HCEC 1CT (cell line): ENCODE measurements at places on chromosomes 11 and 22.

GRCh38 chr11:131770801-131771200 lies 400.4 kb downstream of the NTM start:
- peak; percentile 47 for DNase-seq

- no peak for DNase-seq
Measured at GRCh38 chr11:61720597-61720996, 31.8 kb upstream of the MYRF start.

GRCh38 chr11:134573857-134574256 lies 161.8 kb upstream of the B3GAT1 start:
- DNase-seq = no peak

GRCh38 chr22:37545703-37546436 lies 14.4 kb upstream of the CDC42EP1 start:
- peak; percentile 97 for DNase-seq

DNA sequence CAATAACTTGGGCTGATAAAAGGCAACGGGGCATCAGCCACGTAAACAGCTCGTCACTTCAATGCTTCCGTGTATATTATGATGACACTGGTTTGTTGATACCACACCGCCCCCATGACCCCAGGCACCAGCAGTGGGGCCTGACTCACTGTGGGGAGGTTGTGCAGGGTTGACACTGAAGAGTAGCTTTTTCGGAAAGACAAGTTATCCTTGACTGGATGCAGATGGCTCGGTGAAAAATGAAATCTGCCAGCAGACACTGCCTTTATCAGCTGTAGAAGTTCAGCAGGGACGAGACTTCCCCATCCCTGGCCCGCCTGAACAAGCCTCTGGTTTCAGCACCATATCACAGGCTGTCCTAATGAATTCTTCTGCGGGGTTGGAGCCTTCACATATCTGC lies 55.6 kb downstream of the WT1 start:
- DNase-seq = peak; percentile 20

DNA sequence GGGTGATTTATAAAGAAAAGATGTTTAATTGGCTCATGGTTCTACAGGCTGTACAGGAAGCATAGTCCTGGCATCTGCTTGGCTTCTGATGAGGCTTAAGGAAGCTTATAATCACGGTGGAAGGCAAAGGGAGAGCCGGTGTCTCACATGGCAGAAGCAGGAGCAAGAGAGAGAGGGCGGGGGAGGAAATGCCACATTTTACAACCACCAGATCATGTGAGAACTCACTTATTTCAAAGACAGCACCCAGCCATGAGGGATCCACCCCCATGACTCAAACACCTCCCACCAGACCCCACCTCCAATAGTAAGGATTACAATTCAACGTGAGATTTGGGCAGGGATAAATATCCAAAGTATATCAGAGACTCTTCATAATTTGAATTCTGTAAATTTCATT lies 200.7 kb downstream of the MSANTD4 start:
- DNase-seq = no peak

DNA sequence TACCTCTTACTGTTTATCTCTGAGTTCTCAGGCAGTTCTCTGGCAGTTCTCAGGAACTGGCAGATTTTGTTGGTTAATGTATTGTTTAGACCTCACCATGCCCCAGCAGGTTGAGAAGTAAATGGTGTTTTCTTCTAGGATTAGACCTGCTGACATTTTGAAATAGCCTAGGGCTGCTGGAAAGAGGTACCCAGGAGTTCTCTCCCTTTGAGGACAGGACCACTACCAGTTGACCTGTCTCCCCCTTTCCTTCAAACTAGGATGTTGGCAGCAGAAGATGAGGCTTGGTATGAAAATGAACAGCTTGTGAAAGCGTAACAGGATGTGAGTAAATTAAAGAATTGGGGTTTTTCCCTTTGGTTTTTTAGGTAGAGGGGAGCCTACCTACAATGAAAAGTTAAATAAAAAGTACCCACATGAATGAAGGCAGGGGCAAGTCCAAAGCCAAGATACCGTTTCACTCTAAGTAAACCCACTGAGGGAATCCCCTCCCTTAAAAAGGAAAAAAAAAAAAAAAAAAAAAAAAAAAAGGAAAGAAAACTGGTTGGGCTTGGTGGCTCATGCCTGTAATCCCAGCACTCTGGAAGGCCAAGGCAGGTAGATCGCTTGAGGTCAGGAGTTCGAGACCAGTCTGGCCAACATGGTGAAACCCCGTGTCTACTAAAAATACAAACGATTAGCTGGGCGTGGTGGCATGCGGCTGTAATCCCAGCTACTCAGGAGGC lies 96.2 kb downstream of the PDHX start:
- no peak for DNase-seq

- DNase-seq = no peak
Measured at GRCh38 chr22:19419464-19420178, 11.9 kb downstream of the HIRA start.

DNA sequence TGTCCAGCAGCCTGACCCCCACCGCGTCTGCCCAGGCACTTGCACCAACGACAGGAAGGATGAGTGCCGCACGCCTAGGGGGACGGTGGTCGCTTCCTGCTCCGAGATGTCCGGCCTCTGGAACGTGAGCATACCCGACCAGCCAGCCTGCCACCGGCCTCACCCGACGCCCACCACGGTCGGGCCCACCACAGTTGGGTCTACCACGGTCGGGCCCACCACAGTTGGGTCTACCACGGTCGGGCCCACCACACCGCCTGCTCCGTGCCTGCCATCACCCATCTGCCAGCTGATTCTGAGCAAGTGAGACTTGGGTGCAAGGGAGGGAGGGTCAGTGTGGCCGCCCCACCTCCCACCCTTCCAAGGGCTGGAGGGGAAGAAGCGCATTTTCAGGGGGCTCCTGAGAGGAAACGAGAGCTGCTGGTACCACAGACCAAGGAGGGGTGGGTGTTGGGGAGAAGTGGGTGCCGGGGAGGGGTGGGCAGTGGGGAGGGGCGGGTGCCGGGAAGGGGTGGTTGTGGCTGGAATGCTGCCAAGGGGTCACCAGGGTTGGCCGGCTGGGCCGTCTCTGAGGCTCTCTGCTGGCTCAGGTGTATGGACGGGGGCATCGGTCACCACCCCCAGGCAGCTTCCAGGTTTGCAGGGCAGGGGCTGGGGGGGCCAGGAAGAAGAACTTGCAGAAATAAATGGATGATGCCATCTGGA lies 27.7 kb upstream of the MUC5B start:
- DNase-seq = no peak

DNA sequence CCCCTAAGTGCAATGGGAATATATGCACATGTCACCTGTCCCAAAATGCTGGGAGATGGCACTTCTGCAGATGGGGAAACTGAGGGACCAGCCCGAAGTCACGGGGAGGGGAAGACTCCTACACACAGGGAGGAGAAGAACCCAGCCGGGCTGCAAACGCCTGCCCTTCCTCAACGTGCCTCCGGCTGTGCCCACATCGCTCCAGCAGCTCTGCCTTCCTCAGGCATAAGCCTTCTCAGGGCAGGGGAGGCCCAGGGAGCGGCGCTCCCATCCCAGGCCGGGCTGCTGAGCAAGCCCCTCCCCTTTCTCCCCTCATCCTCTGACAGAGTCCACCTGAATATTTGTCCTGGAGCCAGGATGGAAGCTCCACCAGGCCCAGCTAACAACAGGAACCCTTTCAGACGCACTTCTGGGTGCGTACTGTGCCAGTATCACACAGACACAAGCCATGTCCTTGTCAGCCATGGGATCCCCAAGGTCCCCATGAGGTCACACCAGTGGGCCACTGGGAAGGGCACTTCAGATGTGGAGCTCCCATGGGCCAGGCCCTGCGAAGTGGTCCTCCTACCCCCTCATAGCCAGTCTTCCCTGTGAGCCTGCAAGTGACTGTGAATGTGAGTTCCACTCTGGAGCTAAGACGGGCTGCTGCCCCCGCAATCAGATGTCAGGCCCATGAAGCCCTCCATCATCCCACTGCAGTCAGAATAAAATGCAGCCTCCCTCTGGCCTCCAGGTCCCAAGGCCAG lies 2.5 kb upstream of the CD81 start:
- no peak for DNase-seq

DNA sequence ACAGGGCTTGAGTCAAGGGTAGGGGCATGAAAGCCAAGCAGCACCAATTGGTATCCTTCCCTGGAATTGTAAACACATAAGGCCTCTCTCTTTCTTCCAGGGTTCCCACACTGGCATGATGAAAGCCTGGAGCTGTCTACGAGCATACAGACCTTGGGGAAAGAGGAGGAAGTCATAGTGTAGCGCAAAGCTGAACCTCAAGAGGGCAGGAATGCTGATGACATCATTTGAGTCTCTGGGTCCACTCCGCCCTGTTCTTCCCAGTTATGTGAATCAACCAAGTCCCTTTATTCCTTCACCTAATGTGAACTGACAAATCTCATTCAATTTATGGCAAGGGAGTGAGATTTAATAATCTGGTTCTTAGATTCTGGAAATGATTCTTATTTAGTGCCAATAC lies 266.4 kb upstream of the NCAM1 start:
- peak; percentile 7 for DNase-seq

DNA sequence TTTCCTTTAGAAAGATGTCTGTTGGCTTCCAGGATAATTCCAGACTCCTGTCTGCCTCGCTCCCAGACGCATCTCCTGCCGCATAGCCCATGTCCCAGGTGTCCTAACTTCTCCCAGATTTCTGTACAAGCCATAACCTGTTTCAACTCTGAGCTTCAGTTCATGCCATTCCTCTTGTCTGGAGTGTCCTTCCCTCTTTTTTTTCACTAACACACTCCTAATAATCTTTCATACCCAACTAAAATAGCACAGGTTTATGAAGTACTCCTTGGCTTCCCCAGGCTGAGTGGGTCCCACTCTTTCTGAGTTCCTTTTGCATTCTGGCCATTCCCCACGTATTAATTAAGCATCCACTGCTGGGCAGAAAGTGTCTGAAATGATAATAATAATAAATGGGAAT lies 123.0 kb downstream of the LDLRAD3 start:
- DNase-seq = no peak

DNA sequence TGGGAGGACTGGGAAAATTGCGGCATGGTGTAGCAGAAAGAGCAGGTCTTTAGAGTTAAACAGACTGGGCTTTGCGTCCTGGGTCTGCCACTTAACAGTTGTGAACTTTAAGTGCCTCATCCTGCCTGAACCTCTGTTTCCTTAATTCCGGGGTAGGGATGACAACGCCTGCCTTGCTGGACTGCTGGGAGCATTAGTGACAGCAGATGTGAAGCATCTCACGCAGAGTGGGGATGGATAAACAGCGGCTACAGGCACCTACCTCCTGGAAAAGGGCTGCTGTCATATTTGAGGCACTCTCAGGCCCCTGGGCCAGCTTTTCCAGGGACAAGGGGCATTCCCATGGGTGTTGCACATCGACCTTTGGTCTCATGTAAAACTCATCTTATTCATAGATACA lies 572.2 kb downstream of the TBC1D22A start:
- no peak for DNase-seq

GRCh38 chr11:128692753-128693415 lies 988 bp upstream of the FLI1 start:
- DNase-seq = peak; percentile 53

GRCh38 chr11:120314861-120315260 lies 10.2 kb upstream of the TLCD5 start:
- DNase-seq = no peak

- no peak for DNase-seq
Measured at GRCh38 chr22:25930788-25931310, 188.9 kb downstream of the MYO18B start.

DNA sequence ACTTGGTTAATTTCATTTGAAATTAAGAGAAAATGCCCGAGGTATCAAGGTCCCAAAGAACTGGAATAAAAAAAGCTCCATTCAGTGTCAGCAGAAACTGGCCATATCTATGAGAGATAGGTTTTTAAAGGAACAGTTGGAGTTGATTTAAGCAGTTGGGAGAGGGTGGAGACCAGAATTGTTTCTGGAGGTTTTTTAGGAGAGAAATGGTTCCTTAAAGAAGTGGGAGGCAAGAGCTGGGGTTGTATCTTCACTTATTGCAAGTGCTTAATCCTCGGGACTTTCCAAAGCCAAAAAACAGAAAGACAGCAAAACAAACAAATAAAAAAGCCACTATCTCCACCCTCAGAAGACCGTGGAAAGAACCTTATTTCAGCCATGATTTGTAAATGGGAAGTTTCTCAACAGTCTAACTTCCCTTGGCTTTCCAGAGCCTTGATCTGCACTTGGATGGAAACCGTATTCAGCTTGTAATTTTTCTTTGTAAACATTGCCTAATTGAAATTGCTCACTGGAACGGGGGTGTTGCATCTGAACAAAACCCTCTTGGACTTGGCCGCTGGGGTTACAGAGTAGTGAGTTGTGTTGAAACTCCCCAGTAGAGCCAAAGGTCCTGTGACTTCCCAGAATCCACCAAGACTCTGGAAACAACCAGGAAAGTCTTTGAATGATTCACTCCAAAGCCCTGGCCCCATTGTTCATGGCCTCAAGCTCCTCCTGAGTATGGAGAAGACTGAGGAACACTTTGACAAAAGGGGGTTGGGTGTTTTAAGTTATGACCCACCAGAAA lies 115.6 kb downstream of the SLC1A2 start:
- DNase-seq = peak; percentile 88

DNA sequence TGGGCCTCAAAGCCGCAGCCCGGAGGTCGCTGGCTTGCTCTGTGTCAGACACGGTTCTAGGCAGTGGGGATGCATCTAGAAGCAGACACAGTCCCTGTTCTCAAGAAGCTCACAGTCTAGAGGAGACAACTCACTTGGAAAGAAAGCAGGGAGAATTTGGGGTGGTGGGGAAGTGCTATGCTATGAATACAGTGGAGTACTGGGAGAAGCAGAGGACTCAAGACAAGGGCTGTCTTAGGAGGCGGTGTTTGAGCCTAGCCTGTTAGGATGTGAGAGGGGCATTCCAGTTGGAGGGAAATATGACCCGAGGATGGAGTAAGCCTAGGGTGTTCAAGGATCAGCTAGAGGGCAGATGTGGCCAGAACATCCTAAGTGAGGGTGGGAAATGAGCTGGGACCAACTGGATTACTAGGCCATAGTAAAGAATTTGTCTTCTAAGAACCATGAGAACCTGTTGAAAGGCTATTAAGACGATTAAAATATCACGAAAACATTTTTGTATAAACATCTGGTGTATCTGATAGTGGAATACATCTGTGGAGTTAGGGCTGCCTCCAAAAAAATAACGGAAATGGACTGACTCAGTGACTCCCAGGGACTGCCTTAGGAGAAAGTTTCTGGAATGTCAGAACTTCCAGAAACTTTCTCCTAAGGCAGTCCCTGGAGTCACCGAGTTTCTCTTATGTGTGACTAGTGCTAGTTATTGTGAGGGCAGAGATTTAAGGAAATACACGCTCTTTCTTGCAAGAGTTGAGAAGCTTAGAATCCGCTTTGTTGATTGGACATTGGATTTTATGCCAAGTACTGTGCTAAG lies 1.1 kb upstream of the PITPNB start:
- peak; percentile 71 for DNase-seq

GRCh38 chr11:69298267-69299022 lies 4.5 kb downstream of the MYEOV start:
- DNase-seq = peak; percentile 97
